Left colon (tissue), 2 donors: ENCODE measurements at places on chromosomes 16 and 17.
A peak's percentile ranks its signal among the peaks of the same experiment; 100 is the strongest.

DNA sequence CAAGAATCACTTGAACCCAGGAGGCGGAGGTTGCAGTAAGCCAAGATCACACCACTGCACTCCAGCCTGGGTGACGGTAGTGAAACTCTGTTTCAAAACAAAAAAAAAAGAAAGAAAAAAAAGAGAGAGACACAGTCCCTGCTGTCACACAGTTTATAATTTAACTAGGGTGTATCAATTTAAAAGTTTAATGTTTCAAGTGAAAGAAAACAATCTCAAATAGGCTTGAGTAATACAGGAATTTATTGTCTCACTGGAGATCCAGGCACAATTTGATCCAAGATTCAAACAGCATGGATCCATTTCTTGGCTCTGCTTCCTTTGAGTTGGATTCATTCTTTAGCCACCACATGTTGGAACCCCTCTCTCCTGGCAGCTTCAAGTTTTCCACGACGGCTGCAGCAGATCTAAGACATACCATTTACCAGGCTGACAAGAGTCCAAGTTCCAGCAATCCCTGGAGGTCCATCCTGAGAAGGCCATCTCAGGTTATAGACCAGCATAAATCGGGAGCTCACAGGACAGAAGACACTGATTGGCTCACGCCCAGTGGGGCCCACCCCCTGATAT, 97.5 kb downstream of the YPEL2 start:
- DNase-seq: no peak

GRCh38 chr16:11245988-11246387, 10.0 kb downstream of the SOCS1 start:
- DNase-seq: no peak

- no peak for DNase-seq
Observed at GRCh38 chr16:70304892-70305448, 6.0 kb downstream of the DDX19B start.

- DNase-seq: no peak
Observed at GRCh38 chr17:3596804-3597464, 12.3 kb downstream of the TRPV1 start.

GRCh38 chr17:82570277-82570676, 50.7 kb downstream of the FOXK2 start:
- DNase-seq: no peak

- no peak for DNase-seq
Observed at GRCh38 chr16:49725651-49726050, 130.3 kb downstream of the ZNF423 start.

- DNase-seq: no peak
Observed at GRCh38 chr17:7562208-7562605, 488 bp downstream of the SENP3 start.

DNA sequence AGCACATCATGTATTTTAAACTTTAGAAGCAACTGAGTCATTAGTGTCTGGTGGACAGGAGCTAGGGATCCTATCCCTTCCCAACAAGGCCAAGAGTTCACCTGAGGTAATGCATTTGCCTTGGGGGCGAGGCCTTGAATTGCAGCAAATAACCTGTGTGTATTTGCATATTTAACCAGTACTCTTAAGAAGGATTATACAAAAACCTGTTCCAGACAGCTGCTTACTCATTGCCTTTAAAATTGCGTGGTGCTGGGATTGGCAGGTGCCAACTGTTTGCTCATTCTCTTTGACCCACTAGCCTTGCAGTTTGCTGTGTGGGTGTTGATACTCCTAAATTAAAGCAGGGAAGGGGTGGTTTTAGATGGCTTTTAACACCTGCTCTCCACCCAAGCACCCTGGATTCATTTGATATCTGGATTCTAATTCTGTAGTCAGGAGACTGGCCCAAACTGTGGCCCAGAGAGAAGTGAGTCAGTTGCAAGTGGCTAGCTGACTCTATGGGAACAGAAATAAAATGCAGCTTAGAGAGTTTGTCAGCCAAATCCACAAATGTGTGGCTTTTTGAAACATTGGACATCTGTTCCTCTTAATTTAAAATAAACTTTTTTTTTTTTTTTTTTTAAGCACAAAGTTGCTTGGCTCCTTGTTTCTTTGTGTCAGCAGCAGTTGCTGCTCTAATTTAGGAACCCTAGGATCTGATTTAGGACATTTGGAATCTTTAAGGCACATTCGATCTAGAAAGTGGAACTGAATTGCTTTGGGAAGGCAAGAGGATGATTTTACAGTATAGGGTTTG, 46.9 kb downstream of the TUBD1 start:
- DNase-seq: peak; percentile 66

GRCh38 chr16:73255031-73255430, 207.1 kb upstream of the ZFHX3 start:
- no peak for DNase-seq

DNA sequence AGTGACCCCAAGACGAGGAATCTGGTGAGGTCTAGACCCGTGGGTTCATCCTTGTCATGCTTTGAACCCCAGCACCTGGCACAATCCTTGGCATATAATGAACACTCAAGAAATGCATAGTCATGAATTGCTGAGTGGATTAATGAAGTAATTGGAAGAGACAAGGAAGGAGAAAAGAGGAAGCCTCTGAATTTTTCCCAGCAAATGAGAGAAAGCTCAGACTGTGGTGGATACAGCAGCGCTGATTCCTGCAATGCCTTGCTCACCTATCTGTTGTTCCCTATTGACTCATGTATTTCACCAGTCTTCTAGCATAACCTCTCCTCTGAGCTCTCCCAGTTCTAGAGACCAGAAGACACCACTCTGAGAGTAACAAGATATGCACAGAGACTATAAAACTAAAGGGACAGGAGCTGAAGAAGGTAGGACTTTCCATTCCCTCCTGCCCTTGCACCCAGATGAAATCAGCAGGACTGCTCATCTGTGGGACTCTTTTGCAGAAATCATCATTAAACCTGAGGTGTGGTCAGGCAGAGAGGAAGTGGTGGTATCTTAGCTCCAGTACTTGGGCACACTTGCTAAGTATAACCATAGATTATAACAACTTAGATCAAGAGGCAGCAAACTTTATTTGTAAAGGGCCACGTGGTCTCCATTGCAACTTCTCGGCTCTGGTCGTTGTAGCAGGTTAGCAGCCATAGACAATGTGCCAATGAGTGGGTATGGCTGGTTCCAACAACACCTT, 102.8 kb downstream of the MAF start:
- no peak for DNase-seq

GRCh38 chr17:50758524-50758923, 8.8 kb downstream of the ANKRD40CL start:
- DNase-seq: no peak

- DNase-seq: peak; percentile 59
Observed at GRCh38 chr17:8121681-8122421, 2.1 kb downstream of the HES7 start.

DNA sequence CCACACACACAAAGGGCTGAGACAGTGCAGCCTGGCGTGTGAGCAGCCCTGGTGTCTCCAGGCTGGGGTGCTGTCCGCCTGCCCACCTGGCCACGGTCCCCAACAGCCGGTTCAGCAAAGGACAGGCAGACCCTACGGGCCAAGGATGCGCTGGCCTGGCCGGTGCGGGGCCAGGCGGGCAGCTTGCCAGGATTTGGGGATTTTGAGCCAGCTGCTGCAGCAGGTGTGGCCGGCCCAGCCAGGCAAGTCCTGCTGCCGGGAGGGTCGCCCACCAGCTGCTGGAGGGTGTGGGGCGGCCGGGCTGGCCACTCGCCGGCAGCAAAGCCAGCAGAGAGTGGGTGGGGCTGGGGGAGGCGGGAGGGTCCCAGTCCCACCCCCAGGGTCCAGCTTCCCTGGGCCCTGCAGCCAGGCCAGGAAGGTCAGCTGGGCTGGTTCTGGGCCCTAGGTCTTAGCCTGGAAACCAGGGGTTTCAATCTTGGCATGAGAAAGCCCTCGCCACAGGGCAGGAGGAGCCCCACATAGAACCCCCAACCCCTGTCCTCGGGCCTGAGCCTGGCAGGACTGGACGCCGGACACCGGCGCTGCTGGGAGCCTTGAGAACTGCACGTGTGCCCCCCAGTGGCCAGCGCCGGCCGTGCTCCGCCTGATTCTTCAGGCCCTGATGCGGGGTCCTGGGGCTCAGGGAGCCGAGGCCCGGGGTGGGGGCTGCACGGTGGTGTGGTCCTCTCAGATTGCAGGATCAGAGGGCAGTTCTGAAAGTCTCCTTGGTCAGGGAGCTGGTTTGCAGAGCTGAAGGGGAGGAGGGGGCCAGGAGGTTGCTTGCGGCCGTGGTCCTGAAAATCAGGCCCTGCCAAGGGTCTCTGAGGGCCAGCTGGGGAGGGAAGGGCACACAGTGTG, 17.6 kb upstream of the SSTR5 start:
- DNase-seq: no peak

DNA sequence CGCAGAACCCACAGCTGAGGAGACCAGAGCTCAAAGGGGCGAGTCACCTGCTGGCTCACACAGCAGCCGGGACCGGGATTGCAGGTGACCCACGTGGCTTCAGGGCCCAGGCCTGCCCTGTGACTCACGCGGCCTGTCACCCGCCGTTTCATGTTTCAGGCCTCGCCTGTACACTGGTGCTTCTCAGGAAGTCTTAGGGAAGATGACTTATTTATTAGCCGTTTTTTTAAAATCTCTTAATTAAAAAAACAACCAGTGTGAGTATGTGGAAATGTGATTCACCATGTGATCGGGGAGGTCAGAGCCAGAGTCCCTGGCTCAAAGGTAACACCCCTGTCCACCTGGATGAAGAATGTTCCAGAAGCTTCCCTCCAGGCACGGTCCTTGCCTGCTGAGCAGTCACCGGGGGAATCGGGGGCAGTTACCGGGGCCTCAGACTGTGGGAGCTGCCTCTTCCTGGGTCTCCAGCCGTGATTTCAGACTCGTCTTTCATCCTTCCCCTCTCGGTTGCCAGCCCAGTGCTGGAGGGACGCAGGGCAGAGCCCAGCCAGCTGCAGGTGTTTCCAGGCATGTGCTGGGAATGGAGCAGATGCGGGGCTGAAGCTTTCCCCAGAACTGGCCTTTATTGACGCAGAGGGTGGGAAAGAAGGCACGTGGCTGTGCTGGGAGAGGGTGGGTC, 49.3 kb downstream of the CMIP start:
- DNase-seq: peak; percentile 66

DNA sequence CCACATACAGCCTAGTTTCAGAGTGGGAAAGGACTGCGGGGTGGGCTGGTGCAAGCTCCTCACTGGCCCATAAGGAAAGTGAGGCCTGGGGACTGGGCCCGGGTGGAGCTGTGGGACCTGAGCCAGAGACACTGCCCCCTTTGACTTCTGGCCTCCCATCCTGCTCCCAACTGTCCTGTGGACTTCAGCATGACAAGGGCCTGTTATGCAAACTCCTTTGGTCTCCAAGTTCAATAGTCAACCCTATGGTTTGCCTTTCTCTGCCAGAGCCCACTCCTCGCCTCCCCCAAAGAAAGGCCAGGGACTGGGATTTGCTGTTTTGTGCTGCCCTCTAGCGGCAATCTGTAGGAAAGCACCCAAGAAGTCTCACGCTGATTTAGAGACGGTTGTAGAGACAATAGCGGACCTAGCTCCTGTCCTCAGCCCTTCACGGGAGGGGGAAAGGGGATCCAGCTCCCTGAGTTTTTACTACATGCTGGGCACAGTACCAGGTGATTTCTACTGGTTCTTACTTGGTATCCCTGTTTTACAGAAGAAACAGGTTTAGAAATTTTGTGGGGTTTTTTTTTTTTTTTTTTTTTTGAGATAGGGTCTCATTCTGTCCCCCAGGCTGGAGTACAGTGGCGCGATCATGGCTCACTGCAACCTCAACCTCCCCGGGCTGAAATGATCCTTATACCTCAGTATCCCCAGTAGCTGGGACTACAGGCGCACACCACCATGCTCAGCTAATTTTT, 1.2 kb upstream of the TLCD3B start:
- DNase-seq: no peak

GRCh38 chr16:24146518-24146917, 109.6 kb upstream of the CACNG3 start:
- DNase-seq: no peak

GRCh38 chr17:50447870-50448595, 20.6 kb downstream of the CHAD start:
- no peak for DNase-seq

DNA sequence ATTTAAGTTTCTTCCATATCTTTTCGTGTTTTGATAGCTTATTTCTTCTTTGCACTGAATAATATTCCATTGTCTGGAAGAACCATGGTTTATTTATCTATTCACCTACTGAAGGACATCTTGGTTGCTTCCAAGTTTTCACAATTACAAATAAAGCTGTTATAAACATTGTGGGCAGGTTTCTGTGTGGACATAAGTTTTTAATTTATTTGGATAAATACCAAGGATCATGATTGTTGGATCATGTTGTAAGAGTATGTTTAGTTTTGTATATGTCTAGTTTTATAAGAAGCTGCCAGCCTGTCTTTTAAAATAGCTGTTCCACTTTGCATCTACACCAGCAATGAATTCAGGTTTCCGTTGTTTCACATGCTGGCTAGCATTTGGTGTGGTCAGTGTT, 339.4 kb downstream of the CDH11 start:
- no peak for DNase-seq

- DNase-seq: no peak
Observed at GRCh38 chr17:64783031-64783461, 120.9 kb upstream of the SMURF2 start.

DNA sequence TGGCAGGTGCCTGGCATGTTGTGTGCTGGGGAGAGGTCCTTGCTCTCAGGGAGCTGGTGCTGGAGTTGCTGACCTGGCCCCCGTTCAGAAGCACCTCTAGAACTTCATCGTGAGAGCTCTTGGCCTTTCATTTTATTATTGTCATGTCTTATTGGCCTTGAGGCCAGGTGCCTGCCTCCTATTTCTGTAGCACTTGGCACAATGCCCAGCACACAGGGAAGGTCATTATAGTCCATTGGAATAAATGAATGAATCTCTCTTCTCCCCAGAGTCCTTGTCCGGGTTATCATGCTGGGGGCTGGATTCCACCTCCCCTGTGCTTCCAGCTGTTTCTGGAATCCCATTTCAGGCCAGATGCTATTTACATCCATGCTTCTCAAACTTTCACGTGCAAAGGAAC, 169.2 kb downstream of the HAPSTR1 start:
- DNase-seq: peak; percentile 64

DNA sequence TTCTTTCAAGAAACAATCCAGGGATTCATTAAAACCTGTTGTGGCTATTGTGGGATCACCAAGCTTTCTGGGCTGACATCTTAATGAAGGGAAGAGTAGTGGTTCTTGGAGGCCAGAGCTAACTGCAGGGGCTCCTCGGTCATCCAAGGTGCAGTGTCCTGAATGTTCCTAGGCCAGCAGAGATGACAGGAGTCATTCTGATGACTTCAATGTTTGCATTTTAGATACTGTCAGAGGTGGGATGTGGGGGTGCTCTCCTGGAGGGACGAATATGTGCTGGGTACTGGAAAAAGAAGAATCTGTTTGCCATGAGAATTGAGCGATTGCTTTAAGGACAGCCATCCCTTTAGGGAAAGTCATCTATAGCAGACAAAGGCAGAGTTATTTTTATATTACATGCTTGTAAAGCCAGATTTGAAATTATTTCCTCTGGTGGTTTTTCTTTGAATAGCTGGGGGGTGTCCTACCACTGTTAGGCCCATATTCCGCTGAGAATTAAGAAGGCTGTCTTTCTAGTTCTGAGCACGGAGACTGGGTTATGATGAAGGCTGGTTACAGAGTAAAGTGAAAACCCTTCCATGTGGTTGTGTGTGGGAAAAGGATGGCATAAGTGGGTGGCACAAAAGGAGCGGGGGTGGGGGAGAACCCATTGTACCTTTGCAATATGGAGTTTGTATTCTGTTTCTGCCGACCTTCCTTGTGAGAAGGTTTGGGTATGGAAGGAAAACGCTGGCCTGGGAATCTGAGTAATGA, 7.4 kb downstream of the HLF start:
- no peak for DNase-seq

- DNase-seq: no peak
Observed at GRCh38 chr17:55770196-55770870, 19.5 kb downstream of the PCTP start.

- no peak for DNase-seq
Observed at GRCh38 chr17:9150446-9151090, 129.3 kb downstream of the NTN1 start.
